ENCODE measurements at places on chromosomes 11 and 22.

GRCh38 chr11:30908272-30908671, 322.1 kb upstream of the MPPED2 start:
- no peak for DNase-seq

DNA sequence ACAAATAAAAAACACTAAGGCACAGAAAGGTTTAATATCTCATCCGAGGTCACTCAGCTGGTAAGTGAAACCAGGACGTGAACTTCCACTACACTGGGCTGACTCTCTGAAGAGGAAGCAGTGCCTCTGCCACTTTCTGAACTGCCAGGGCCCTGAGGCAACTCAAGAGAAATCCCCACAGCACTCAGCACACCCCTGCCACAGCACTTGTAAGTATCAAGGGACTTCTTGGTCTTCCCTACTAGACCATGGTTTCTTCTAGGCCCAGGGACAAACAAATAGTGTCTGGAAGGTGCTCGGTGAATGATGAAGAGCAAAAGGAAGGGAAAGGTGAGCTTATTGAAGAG, 49.7 kb downstream of the RPL27A start:
- DNase-seq, result no peak

- DNase-seq, result no peak
These were observed 15.4 kb downstream of the P2RY6 start for GRCh38 chr11:73287400-73288101.

DNA sequence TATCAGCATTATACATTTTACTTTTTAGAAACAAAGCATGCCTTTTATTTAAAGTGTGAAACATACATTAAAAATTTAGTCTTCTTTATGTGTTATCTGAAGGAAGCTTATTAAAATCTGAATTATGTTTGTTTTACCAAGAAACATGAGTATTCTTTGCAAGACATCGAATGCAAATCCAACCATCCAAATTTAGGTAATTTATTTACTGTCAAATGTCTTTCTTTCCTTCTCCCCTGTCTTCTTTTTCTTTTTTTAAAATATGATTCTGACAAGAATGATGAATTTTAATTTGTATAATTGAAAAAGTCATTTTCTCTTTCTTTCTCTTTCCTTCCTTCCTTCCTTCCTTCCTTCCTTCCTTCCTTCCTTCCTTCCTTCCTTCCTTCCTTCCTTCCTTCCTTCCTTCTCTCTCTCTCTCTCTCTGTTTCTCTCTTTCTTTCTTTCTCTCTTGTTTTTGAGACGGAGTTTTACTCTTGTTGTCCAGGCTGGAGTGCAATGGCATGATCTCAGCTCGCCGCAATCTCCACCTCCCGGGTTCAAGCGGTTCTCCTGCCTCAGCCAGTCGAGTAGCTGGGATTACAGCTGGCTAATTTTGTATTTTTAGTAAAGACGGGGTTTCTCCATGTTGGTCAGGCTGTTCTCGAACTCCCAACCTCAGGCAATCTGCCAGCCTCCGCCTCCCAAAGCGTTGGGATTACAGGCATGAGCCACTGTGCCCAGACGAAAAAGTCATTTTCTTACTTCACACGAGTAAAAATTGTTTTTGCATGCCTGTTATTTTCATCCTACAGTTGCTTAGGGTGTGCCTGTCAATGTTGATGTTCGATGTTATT, 157.5 kb downstream of the TMEM135 start:
- DNase-seq, result no peak

DNA sequence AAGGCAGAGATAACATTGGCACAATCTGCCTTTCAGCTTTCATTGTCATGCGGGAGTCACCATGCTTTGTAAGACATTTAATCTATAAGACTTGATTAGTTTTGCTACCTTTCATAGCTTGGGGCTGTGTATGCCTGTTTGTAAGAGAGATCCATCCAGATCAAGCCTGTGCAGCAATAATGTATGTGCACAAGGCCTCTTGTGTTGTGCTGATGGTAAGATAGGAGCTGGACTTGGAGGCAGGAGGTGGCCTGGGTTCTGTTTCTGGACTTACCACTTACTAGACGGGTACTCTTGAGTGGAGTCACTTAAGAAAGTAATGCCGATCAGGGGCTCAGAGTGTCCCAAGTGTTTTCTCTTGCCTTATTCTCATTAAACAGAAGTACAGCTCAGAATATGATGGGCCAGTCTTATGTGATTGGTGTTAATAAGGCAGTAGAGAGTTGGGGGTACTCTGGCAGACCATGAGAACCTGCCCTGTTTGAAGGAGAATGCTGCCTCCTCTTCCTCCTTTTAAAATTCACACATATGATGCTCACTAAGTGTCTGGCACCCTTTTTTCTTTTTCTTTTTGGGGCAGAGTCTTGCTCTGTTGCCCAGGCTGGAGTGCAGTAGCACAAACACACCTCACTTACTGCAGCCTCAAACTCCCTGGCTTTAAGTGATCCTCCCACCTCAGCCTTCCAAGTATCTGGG, 30.9 kb downstream of the PTPRJ start:
- no peak for DNase-seq

DNA sequence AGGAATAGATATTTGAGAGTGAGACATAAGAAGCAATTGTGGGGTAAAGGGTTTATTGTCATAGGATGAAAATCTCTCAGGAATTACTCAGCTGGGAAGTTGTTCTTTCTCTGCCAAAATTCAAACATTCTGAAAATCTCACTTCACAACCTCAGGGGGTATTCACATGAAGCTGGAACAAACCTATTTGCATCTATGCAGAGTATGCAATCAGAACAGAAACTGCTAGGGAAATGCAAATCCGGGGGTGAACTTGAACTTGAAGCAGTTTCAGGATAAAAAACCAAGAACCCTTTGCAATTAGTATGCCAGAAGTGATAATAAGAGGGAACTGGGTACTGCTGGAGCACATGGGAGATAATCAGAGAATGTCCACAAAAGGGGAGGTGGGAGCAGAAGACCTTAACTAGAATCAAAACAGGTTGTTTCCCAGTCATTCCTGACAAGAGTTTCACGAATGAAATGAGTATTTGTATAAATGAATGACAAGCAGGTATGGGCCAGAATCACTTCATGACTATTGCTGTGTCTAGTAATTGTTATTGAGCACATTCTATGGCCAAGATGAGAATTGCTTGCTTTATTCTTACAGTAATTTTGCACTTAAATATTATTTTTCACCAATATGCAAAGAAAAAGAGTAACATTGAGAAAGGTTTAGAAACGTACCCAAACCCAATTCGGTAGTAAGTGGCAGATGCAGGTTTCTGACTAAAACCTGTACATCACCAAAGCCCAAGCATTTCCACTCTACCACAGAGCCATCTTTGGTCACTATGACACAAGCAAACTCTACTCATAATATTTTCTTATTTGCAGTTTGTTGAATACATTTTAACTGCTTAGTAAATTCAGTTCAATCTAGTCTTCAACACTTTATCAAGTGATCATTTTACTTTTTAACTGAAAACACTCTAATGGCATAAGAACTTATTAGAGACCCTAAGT, 61.8 kb upstream of the UBASH3B start:
- DNase-seq, result no peak

DNA sequence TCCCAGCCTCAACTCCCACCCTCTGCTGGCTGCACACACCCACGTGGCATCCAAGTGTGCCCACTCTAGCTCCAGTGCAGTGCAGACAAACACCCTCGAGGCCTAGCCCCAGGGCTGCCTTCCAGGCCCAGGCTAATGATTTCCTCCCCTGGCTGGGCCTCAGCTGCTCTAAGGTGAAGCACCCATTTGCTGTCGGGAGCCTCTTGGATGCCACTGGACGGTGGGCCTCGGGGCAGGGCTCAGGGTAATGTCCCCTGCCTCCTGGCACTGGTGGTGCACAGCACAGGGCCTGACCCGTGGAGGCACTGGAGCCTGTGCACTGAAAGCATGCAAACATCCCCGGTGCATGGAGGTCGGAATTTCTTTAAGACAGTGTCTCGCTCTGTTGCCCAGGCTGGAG, 635.2 kb downstream of the TBC1D22A start:
- DNase-seq, result no peak

- no peak for DNase-seq
These were observed 3.6 kb downstream of the MYBPC3 start for GRCh38 chr11:47348859-47349258.

GRCh38 chr11:107623183-107623582, 32.2 kb downstream of the ELMOD1 start:
- no peak for DNase-seq

DNA sequence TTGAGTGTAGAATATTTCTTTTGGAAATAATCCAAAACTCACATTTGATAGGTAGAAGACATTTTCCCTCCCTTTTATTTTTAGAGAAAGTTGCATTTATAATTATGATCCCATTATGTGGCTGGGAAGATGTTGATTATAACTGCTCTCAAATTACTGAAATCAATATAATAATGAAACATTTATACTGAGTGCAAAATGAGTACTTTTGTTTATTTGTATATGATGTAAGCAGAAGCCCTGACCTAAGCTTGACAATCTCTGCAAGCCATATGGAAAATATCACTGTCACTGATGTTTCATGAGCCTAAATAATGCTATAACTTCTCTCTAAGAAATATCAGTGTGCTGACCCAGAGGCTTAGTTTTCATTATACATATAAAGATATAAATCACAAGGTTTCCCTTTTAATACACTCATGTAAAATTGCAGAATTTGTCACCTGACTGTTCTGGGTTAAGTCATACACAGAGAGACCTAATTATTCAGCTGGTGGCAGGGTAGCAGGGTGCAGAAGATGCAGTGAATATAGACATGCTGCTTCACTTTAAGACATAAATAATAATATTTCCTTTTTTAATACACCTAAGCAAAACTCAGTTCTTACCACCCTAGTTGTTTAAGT, 99.2 kb downstream of the BBOX1 start:
- no peak for DNase-seq

DNA sequence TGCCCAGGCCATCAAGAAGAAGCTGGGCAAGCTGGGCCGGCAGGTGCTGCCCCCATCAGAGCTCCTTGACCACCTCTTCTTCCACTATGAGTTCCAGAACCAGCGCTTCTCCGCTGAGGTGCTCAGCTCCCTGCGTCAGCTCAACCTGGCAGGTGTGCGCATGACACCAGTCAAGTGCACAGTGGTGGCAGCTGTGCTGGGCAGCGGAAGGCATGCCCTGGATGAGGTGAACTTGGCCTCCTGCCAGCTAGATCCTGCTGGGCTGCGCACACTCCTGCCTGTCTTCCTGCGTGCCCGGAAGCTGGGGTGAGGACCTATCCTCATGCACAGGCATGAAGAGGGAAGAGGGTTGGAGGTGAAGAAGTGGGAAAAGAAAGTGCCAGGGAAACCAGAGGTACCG, 5.3 kb upstream of the NHERF4 start:
- peak; percentile 97 for DNase-seq

GRCh38 chr11:104152941-104153505, 10.9 kb downstream of the PDGFD start:
- DNase-seq, result peak; percentile 30

DNA sequence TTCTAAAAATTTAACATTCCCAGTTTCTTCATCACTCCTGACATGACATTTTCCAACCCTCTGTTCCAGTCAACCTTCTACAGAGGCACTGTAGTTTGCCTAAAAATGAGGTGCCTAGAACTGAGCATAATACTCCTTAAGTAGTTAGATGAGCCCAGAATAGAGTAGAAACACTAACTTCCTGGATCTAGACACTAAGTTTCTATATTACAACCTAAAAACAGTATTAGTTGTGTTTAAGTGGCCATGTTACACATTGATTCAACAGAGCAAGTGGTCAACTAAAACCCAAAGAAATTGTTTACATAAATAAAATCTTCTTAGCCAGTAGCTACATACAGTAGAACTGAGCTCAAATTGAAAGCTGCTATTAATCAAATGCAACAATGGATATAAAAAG, 1.3 kb downstream of the HPS5 start:
- DNase-seq, result no peak

DNA sequence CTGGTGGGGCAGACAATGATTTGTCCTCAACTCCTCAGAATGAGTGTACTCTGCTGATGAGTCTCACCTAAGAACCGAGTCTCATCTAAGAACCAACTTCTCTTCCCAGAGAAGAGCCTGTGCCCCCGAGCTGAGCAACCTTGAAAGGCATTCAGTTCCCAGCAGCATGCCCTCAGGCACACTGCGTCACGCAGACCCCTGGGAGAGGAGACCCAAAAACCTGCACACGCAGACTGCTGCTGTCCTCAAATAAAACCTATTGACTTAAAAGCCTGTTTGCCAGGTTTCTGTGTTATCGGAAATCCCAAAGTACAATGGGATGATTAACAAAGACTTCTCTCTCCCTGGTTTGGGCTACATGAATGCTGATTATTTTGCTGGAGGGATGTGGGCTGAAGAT, 121.2 kb downstream of the C11orf58 start:
- no peak for DNase-seq

- no peak for DNase-seq
These were observed 770.6 kb downstream of the FAM181B start for GRCh38 chr11:81963018-81963417.

DNA sequence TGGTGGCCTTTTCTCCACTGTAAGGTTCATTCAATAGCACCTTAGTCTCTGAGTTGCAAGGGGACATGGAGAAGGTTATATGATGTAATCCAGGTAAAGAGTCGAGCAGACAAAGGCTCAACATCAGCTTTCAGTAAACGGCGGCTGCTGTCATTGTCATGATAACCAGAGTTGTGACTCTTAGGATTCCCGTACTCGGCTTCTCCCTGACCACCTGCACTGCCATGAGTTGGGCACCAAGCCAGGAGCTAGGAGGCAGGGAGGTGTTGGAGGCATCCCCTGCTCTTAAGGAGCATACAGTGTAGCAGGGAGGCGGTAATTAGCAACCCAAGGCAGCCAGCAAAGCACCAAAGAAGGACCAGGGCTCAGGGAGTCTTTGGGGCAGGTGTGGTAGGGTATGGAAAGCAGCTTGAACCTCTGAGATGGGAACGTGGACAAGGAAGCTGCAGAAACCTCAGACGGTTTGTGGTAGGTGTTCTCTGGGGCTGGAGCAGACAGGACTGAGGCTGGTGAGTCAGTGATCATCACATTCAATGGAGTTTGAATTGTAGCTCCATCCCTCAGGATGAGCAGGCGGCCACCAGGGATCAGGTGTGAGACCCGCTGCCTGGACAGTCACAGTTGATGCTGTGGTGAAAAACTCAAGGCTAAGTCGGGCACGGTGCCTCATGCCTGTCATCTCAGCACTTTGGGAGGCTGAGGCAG, 31.7 kb downstream of the LIF start:
- DNase-seq, result no peak

GRCh38 chr11:66408488-66409214, 12.2 kb upstream of the NPAS4 start:
- peak; percentile 87 for DNase-seq

DNA sequence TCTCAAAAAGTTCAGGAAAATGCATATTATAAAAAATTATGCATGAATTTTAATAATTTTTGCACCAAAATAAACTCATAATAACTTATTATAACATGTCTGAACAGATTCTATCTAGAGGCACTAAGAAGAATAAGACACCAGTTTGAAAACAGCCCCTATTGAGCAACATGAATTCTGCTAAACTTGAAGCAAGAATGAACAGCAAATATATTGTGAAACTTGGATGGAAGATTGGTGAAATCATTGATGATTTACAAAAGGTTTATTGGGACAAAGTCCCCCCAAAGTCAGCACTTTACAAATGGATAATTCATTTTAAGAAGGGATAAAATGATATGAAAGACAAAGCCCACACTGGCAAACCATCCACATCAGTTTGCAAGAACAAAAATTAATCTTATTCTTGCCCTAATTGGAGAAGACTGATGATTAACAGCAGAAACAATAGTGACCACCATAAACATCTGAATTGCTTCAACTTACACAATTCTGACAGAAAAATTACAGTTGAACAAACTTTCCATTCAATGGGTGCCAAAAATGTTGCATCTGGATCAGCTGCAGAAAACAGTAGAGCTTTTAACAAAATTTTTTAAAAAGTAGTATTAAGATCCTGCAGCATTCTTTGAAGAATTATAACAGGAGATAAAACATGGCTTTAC, 257.5 kb upstream of the FAT3 start:
- no peak for DNase-seq

GRCh38 chr11:11370962-11371303, 17.9 kb upstream of the CSNK2A3 start:
- no peak for DNase-seq

All from NCI-H510A (cell line).